ENCODE measurements at places on chromosomes 6 and 20.

DNA sequence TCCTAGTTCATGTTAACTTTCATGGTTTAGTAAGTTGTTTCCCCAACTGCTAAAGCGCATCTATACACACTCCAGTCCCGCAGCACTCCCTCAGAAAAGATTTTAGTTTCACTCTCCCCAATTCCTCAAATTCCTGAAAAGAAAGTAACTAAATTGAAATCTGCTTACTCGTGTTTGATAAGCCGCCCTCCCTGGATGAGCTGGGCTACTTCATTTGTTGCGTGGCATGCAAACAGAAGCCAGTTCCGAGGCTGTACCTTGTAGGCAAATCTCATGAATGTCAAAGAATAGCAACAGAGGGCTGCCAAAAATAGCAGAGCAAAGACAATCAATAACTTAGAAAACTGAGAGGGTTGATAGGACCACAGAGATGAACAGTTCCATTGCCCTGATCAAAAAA, 16.9 kb downstream of the MPC1 start:
- no peak for DNase-seq

DNA sequence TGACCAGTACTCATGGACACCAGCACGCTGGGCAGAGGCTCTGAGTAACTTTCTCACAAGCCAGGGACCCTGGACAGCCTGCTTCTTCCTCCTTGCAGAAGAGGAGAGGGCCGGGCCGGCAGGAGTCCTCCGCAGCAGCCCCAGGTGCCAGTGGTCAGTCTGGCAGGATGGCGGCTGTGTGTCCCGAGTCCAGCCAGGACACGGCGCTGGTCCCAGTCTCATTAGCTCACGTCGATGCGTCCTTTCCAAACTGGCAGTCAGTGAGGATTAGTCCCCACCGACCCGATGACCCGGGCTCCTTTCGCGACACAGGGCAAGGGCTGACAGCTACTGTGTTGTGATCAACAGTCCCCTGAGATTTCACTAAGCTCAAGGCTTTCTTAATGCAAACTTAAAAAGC, 267.0 kb downstream of the TAF4 start:
- no peak for DNase-seq

GRCh38 chr6:6725468-6726209, 137.1 kb downstream of the LY86 start:
- DNase-seq = no peak

DNA sequence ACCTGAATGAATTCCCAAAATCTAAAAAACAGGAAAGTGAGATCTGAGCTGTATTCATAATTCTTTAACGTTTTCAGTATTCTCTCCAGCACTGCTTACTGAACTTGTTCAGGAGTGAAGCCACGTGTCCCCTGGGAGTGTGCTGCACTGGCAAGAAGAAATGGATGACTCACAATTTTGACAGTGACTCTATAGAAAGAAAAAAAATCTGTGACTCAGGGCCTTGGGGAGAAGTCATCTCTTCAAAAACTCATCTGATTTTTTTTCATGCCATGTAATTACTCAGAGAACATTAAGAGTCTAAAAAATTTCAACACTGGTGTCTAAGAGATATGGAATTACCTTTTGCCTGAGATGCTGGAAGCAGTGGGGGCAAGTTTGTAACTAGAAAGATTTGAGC, 39.7 kb downstream of the ANKEF1 start:
- DNase-seq = no peak

DNA sequence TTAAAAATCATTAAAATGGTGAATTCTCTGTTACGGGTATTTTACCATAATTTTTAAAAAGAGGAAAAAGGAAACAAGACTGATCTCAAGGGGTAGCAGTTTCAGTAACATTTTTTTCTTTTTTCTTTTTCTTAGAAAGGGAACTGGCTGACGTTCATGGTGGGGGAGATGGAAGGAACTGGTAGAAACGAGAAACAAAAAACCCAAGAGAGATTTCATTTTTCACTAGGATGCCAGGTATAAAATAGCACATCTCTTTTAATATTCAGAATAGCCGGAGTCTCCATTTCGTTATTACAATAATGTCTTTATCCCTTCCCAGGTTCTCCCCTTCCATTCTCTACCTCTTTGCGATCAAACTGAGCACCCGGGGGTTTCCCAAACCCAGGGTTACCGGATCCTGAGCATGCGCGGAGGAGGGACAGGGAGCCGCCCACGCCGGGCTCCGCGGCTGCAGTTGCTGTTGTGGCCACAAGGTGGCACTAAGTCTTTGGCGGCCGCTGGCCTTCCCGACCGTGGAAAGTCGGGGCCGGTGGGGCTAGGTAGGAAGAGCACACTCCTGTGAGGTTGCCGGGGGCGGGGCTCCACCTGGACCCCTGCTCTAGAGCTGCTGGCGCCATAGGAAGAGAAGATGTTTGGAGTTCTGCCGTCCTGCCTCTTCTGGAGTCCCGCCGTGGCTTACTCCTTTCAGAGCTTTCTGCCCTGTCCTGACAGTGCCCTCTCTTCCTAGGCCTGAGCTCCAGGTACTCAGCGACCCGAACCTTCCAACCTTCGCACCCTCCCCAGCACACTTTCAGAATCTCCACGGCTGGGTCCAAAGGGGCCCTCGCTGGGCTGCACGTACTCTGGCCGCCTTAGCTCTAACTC, 146.8 kb downstream of the SH3BGRL2 start:
- no peak for DNase-seq

- no peak for DNase-seq
Observed at GRCh38 chr6:35984701-35985100, 39.7 kb downstream of the SLC26A8 start.

GRCh38 chr6:90068264-90068663, 174.0 kb downstream of the GJA10 start:
- no peak for DNase-seq

DNA sequence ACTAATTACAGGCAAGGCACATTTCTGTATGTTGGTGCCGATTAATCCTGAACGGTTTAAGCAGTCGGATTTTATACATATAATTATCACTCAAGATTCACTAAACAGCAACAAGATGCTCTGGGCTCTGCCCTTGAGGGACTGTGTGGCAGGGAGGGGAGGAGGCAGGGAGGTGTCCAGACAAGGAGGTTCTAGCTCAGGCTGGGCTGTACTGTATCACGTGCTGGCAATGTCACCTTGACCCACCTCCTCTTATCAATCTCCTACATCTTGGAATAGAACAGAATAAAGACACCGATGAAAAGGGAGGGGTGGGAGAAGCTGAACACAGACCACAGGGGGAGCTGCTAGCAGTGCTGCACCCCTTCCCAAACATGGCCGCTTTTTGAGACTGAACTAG, 65.7 kb downstream of the LRFN2 start:
- no peak for DNase-seq

DNA sequence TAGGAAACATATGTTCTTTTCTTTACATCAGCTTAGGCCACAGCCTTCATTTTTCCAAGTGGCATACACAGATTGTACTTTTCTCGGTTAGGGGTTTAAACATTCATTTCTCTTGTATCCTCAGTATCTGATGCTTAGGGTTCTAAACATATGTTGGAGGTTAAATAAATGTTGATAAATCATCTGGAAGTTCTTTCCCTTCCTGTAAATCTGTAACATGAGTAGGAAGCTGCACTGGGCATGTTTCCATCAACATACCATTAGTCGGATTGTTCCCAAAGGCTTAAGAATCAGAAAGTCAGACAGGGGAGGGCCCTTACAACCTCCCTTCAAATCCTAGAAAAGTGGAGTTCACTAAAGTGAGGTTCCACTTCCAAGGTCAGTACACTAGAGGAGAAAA, 54.8 kb upstream of the BCLAF1 start:
- no peak for DNase-seq

- DNase-seq = no peak
Observed at GRCh38 chr6:14079433-14079832, 38.1 kb upstream of the CD83 start.

- no peak for DNase-seq
Observed at GRCh38 chr6:120116343-120116742, 766.8 kb upstream of the MAN1A1 start.

- DNase-seq = no peak
Observed at GRCh38 chr6:39044181-39044580, 4.4 kb upstream of the GLP1R start.

- DNase-seq = no peak
Observed at GRCh38 chr20:37288091-37288490, 1.4 kb upstream of the MANBAL start.

- no peak for DNase-seq
Observed at GRCh38 chr6:166424431-166424830, 41.7 kb upstream of the MPC1 start.

DNA sequence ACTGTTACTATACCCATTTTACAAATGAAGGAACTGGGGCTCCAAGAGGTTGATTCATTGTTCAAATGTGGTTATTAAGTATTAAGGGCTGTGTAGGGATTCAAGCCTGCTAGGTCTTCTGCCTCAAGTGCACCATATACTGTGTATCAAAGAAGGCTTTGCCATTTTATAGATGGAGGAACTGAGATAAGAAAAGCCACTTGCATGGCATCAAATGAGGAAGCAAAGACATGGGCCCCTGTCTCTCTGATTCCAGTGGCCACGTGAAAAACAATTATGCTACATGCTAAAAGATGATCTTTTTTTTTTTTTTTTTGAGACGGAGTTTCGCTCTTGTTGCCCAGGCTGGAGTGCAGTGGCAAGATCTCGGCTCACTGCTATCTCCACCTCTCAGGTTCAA, 67.0 kb downstream of the TMEM200A start:
- no peak for DNase-seq

DNA sequence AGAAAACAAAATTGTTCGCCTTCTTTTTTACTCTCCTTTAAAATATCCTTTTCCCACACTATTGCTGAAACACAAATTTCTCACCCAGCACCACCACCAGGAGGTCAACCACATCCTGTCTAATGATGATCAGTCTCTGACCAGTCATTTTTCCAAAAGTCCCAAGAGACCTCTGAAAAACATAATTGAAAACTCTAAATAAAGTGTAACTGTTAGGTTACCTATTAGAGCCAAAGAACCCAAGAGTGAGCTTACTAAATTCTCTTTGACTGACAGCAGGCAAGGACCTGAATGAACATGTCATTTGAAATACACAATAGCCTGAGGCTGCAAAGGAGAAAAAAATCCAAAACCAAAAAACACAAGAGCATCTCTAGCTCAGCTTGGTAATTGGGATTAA, 735.4 kb downstream of the CBLN4 start:
- no peak for DNase-seq

GRCh38 chr6:35449287-35449881, 2.8 kb upstream of the FANCE start:
- DNase-seq = peak; percentile 68

Data from NCI-H1930 (cell line).